ENCODE measurements at places on chromosomes 2 and 18.
A peak's percentile ranks its signal among the peaks of the same experiment; 100 is the strongest.

GRCh38 chr2:234494361-234495250, 2.3 kb downstream of the ARL4C start:
- DNase-seq, result peak; percentile 67

DNA sequence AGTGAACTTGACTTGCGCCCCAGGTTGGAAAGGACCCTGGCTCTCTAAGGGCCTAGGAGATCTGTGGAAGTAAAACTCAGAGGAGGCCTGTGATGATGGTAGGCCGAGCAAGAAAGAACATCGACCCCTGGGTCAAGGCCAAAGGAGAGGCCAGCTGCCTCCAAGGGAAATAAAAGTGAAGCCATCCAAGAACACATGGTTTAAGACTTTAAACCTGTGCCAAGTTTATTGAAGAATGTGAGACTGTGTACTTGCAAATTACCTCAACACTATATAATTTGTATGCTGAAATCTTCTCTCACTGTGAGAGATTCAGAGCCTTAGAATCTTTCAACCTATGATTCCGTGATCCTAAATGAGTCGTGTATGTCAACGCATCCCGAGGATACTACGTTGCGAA, 40.7 kb upstream of the COBLL1 start:
- DNase-seq, result no peak

DNA sequence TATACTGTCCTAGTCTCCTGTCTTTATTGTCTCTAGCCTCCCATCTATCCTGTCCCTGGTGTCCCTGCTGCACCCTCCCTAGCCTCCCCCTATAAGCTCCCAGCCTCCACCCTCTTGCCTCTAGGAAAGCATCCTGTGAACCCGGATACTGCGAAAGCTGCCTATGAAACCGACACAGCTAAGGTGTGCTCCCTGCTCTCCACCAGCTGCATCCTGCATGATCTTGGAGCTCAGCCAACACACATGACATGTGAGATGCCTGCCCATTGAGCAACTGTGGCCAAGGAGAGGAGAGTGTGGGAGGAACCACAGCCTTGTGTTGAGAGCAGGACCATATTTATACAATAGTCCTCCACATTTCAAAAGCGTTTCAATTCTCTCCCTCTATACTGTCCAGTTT, 187.1 kb downstream of the ZBTB7C start:
- peak; percentile 33 for DNase-seq

- no peak for DNase-seq
Observed at GRCh38 chr2:20205915-20206524, 18.9 kb downstream of the SDC1 start.

GRCh38 chr18:41938445-41938844, 16.6 kb upstream of the PIK3C3 start:
- no peak for DNase-seq

GRCh38 chr18:69127873-69128500, 272.7 kb upstream of the DOK6 start:
- DNase-seq, result no peak

GRCh38 chr2:219650426-219651248, 23.2 kb downstream of the SLC4A3 start:
- no peak for DNase-seq

- no peak for DNase-seq
Observed at GRCh38 chr2:239502430-239503186, 101.8 kb upstream of the HDAC4 start.

DNA sequence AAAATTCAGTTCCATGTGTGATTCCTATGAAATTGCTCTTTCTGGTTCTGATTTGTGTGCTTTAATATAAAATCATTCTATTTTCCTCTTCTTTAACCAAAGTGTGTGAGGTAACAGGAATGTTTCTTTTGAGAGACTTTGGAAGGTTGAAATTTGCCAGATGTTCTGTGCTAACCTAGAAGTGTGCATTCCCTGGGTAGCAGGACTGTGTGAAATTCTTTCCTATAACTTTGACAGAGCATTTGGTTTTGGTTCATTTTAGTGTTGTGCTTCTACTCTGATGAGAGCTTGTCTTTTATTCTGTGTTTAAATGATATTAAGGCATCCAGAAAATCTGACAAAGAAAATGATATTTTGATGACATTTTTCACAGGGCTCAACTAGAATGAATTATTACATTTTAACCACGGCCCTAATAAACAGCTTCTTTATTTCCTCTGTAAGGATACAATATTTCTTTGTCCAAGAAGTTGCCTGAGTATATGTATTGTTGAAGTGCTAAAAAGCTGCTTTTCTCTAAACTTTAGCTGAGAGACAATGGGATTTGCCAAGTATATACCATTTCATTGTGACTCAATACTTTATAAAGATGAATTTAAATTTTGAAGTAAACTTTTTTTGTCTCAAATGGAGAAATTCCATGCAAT, 34.7 kb upstream of the DLX1 start:
- DNase-seq, result no peak

GRCh38 chr2:72138011-72138881, 9.4 kb downstream of the CYP26B1 start:
- no peak for DNase-seq

DNA sequence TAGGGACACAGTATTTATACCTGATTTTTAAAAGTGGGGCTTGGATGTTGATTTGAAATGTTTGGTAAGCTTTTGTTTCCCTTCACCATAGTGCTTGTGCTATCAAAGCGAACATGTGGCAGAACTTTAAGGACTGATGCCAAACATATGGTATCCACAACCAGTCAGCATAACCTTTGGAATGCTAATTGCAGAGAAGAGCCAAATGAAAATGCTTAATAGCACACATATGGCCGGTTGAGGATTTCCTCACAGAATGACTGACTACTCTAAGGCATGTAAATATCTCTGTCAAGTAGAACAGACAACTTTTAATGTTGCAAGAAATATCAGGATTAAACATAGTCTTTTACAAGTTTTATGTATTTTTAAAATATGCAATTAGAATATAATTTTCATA, 120.9 kb upstream of the COL3A1 start:
- no peak for DNase-seq

DNA sequence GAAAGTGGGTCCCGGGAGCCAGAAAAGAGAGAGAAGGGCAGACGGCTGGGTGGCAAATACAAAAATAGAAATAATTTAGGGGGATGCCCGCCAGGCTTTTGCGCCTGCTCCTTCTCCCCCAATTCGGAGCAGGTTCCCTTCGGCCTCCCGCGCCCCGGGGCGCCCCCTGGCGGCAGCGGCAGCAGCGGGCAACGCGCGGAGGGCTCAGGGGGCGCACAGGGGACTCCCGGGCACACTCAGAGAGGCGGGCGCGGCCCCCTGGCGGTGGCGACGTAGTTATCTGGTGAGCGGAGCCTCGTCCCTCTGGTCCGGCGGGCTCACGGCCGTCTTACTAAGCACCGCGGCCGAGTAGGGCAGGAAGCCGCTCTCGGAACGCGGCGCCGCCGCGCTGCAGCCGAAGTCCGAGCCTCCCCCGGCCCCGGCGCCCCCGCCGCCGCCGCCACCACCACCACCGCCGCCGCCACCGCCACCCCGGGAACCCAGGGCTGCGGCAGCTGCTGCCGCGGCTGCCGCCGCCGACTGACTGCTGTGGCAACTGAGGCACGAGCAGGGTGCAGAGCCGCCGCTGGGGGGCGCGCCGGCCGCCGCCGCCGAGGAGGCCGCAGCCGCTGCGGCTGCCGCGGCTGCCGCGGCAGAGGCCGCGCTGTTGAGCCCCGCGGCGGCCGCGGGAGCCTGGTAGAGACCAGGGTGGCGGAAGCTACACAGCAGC, 3.8 kb downstream of the EVX2 start:
- peak; percentile 59 for DNase-seq

- no peak for DNase-seq
Observed at GRCh38 chr2:127225186-127225960, 5.3 kb upstream of the CYP27C1 start.

DNA sequence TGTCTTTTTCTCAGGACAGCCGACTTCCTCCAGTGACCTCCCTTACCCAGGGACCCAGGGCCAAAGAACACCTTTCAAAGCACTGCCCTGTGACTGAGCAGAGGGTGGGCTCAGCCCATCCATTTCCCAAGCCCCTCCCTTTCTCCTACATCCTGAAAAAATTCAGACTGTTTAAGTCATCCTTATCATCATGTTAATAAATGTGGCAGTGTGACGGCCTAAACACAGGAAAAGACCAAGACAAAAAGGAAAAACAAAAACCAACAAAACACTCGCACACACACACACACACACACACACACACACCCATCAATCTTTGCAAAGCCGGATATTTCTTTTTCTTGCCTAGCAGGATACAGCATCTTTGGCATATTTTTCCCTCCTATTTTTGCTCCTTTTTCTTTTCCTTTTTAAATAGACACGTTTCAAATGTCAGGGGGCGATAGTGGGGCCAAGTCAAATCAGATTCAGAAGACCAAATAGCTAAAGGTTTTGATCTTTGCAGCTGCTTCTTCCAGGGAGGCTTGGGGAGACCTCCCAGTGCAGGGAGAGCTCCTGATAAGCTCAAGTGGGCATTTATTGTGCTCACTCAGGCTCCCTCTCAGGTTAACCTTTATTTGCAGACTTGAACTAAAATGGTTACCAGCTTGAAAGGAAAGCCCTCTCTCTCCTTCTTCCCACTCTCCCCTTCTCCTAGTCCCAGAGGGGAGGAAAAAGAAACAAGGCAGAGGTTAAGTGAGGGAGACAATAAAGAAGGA, 39.5 kb upstream of the NRP2 start:
- DNase-seq, result no peak

GRCh38 chr2:213010106-213010779, 141.2 kb downstream of the IKZF2 start:
- no peak for DNase-seq

GRCh38 chr2:170144761-170145160, 33.2 kb upstream of the MYO3B start:
- DNase-seq, result no peak

GRCh38 chr18:43886341-43886740, 609.1 kb upstream of the SYT4 start:
- DNase-seq, result no peak

- no peak for DNase-seq
Observed at GRCh38 chr2:60219536-60219935, 333.9 kb downstream of the BCL11A start.

- no peak for DNase-seq
Observed at GRCh38 chr18:39215920-39216319, 1650.3 kb upstream of the CELF4 start.

DNA sequence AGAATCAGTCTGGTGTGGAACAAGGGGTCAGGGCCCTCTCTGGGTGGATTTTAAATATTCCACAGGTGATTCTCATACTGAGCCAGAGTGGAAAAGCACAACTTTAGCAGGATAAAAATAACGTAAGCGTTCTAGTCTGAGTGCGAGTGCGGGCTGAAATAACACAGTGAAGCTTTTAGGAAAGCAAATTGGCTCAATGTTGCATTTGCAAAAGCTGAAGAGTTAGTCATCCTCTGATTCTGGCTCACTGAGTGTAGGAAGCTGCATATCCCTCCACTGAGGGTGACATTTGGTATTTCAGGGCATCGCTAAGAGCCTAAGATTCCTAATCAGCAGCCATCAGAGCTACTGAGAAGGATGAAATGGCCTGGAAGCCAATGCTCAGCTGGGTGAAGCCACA, 134.7 kb downstream of the RIF1 start:
- DNase-seq, result no peak

DNA sequence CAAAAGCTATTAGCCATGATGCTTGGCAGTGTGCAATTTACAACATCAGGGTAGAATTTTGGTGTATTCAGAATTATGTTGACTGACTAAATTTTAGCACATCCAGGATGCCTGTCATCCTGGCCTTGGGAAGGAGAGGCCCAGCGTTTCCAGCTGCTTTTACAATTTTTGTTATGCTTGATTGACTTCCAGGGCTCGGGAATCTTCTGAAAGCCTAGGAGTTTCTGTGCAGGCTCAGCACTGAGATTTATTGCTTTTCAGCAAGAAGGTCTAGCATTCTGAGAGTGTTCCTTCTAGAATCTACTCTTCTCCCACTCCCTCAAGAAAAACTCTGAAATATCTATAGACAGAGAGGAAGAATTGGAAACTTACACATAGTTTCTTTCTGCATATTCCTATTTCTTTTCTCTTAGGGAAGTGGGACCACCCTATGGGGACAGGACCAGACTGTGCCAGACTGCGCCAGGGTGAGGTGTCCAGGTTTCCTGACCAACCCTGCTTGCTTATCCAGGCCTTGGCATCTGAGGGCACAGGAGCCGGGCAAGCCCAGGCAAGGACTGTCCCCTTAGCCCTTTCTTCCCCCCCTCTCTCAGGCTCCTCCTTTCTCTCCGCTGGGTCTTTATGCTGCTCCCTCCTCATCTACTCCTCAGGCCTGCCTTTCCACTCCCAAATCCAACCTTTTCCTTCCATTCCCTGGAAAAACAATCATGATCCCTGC, 26.9 kb downstream of the MAIP1 start:
- DNase-seq, result no peak

DNA sequence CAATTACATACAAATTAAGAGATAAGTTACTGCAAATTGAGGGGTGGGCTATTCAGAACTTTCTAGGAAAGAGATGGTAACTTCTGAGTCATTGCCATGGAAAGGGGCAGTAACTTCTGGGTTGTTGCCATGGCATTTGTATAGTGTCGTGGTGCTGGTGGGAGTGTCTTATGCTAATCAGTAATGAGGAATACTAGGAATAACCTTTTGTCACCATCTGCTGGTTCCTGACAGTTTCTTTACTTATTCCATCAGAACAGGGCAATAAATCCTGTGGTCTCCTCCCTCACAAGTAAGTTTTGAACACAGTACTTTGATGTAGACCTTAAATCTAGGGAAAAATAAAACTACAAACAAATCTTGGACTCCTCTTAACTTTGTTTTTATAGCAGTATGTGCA, 435.4 kb downstream of the BCL11A start:
- DNase-seq, result no peak

DNA sequence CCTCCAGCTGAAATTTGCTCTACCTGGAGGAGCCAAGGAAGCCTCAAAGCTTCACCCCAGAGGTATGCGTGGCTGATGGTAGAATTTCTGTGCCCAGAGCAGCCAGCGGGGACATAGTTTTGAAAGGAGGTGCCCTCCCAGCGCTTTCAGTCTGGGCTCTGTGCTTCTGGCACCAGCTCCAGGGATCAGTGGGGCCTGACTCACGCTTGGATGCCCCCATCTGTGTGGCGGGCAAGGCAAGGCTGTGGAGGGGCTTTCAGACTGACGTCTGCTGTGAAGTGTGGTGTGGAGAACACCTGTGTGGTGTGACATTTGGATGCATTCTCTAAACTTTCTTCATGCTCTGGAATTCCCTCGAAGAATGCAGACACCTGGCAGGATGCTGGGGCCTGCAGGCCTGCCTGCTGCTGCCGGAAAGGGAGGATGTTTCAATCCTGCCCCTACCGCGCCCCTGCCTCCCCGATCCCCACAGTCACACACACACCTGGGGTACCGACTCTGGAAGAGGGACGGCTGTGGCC, 84.1 kb downstream of the CTIF start:
- DNase-seq, result peak; percentile 24

DNA sequence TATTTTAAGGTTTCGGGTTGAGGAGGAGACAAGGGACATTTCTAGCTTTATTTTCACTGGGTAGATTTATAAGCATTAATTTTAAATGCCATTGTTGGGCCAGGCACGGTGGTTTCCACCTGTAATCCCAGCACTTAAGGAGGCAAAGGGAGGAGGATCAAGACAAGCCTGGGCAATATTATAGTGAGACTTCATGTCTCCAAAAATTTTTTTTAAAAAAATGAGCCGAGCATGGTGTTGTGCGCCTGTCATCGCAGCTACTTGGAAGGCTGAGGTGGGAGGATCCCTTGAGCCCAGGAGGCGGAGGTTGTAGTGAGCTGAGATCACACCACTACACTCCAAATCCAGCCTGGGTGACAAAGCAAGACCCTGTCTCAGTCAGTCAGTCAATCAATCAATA, 45.0 kb downstream of the MBD5 start:
- no peak for DNase-seq
